CD4-positive, alpha-beta T cell treated with Interleukin-1 beta for 1 hour (primary cell): ENCODE measurements at places on chromosomes 7 and 10.

DNA sequence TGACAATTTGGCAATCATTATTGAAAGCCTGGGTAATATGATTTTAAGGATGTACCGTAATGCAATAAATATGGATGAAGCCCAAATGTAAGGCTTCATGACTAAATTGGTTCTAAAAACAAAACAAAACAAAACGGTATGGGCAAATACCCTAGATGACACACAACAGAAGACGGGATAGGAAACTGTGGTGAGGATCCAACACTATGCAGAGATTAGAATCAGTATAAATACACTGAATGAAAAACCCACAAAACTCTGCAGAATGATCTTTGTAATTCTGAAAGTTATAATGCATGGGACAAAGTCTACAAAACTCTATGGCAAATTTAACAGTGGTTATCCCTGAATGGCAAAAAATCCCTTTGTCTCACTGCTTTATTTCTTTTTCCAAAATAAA lies 57.6 kb downstream of the MALSU1 start:
- no peak for DNase-seq

DNA sequence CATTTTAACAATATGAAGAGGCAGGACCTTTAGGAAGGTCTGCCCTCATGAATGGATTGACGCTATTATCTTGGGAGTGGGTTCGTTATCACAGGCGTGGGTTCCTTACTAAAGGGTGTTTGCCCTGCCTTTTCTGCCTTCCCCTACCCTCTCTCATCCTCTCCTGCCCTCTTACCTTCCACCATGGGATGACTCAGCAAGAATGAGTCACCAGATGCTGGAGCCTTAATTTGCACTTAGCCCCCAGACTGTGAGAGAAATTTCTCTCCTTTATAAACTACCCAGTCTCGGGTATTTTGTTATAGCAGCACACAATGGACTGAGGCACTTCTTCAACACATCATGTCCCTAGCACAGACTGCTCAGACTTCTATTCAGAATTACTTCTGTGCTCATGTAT lies 31.4 kb upstream of the ZNF32 start:
- DNase-seq: no peak

DNA sequence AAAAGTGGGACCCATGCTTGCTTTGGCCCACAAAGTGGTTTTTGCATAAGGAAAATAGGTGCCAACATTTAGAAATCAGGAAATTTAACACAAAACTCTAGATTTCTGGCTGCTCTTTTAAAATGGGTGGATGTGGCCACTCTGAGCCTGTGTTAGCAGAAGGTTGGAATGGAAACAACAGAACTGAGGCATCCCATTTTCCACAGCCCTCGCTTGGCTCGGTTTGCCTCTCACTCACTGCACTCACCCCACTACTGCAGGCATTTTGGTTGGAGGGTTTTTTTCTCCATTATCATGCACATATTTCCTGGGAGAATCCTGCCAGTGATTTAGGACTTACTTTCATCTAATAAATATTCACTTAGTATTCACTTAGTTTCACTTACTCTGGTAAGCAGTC lies 178.9 kb downstream of the BICC1 start:
- no peak for DNase-seq

DNA sequence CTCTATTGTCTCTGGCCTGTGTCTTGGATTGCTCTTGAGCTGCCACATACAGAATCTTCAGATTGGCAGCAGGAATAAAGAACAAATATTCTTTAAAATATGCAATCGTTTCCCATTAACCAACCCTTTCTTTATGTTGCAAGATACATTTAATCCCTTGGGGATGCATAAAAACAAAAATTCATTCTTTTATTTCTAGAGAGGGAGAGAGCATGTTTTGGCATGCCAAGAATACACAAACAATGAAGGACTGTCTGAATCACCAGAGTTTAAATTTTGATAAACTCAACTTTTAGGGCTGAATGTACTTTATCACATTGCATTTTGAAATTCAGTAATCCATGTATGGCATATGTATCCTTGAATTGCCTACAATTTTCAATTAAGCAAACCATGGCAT lies 154.3 kb upstream of the SEMA3D start:
- DNase-seq: no peak

GRCh38 chr7:154906736-154907355 lies 96.1 kb downstream of the PAXIP1 start:
- no peak for DNase-seq

GRCh38 chr7:51009716-51010496 lies 227.2 kb upstream of the GRB10 start:
- DNase-seq: no peak

- no peak for DNase-seq
Observed at GRCh38 chr7:112266595-112267270, 60.2 kb downstream of the ZNF277 start.

DNA sequence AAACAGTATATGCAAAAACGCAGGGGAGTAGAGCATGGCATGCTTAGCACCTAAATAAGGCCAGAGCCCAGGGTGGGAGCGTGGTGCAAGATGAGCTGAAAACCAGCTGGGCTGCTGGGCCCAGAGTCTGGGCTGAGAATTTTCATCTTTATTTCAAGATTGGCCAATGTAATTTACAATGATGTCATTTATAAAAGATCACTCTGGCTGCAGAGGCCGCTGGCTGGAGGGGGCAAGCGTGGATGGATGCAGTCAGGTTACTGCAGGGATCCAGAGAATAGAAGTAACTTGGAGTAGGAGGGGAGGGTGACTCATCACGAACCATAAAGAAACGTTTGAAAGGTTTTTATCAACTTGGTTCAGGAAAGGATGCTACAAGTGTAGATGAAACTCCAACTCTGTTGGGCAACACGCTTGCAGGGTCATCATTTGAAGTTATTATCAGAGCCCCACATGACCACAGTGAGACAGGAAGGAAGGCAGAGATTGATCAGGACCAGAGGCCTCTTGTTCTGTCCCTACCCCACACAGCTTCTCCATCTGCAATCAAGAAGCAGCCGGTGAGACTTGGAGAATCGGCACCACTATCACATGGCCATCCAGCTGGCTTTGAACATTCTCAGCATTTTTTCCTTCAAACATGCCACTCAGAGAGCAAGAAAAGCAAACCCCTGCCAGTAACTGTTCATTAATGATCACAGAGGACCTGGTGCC lies 49.2 kb downstream of the ODAD2 start:
- DNase-seq: no peak

DNA sequence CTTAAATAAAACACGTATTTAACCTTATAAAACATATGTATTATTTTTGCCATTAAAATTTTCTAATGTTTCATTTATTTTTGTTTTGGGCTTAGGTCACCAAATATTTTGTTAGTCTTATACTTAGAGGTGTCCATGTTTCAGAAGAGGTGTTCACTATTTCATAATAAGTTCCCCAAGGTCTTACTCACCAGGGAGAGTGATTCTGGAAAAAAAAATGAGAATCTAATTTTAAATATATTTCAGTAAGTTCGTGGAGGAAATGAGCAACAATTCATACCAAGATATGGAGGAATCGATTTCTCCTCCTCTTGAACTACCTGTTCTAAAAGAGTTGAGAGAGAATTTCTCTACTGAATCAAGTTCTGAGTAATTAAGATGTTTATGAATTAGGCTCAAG lies 271.6 kb upstream of the SLC26A5 start:
- no peak for DNase-seq

DNA sequence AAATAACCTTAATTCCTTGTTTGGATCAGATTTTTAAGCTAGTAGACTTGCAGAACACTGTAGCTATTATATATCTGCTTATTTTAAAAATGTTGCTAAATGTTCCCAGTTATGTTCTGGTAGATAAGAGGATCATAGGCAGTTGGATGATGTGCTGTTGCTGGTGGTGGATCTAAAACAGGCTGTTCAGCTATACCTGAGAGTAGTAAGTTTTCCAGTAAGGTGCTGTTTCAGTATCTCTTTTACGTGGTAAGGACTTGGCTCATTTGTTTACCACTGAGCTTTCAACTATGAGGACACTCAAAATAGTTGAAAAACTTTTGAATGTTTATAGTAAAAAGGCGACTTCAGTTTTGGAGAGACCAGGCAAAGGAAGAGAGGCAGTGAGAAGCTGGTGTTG lies 180.9 kb downstream of the CDK14 start:
- no peak for DNase-seq

- no peak for DNase-seq
Observed at GRCh38 chr10:78458983-78459638, 425.4 kb downstream of the RPS24 start.

DNA sequence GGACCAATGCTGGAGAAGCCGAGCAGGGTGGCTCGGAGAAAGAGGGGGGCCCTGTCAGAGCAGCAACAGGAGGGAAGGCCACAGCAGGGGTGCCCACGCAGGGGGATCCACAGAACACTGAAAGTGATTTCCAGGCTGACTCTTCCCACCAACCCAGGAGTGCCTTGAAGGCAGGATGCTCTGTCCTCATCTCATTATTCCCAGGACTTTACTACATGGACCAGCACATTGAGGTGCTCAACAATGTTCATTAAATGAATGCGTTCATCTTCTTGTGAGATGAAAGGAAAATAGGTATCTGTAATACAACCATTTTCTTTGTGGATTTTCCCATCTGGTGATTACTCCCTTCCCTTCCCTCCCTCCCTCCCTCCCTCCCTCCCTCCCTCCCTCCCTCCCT lies 71.0 kb downstream of the COL26A1 start:
- no peak for DNase-seq

DNA sequence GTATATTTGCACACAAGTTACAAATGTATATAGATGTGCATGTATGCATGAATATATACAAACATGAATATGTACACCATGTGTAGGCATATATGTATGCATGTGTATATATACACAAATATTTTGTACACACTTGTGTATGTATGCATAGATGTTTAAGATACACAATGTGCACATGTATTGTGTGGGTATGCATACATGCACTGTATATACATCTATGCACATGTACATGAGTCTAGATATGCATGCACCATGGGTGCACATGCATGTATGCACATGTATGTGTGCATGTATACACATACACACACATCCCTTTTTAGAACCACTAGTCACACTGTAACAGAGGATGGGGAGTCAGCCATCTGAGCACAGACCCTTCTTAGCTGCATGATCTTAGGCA lies 249.4 kb downstream of the COBL start:
- DNase-seq: no peak

GRCh38 chr7:102306916-102307677 lies 20.4 kb downstream of the SH2B2 start:
- peak; percentile 43 for DNase-seq
